SK-MEL-5 (cell line): ENCODE measurements at places on chromosomes 7 and 10. TPM values are rescaled to one million over a fixed set of nuclear protein-coding genes. Genes with fewer than 3 reads are reported as not detected.

DNA sequence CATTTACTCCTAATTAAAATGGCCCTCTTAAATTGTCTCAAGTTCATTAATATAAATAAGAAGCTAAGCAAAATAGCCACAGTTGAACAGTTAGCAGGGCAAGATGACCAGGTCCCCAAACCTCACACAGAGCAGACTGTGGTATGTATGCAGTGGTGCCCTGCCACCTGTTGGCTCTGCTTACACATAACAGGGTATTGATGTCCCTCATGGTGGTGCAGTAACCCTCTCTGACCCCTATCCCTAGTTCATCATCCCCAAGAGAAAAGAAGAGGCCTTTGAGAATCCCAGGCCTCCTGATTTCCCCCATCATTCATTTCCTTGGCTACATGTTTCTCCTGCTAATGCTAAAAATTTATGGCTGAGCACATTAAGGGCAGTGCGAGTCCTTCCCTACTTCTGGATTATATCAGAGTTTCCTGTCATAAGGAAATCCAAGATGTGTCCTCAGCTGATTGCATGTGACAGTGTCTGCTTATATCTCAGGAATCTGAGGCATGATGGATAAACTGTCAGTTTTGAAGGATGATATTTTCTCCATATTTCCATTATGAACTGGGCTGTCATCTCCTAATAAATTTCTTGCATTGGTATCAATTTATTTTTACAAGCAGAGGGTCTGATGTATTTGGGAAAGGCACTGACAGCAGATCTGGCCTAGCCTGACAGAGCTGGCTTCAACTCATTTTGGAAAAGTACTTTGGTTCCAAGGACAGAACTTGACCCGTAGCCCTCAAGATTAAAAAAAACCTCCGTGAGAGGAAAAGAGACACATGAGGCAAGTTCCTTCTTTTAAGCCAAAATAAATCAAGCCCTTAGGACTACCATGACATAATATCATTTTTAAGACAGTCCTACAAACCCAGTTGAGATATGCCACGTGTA is 880.6 kb downstream of the LRMDA start:
- DNase-seq = peak; percentile 53

GRCh38 chr10:67438605-67439304 is 257.2 kb downstream of the CTNNA3 start:
- no peak for DNase-seq

- DNase-seq = no peak
Observed at GRCh38 chr7:140322759-140323158, 75.6 kb downstream of the SLC37A3 start.

DNA sequence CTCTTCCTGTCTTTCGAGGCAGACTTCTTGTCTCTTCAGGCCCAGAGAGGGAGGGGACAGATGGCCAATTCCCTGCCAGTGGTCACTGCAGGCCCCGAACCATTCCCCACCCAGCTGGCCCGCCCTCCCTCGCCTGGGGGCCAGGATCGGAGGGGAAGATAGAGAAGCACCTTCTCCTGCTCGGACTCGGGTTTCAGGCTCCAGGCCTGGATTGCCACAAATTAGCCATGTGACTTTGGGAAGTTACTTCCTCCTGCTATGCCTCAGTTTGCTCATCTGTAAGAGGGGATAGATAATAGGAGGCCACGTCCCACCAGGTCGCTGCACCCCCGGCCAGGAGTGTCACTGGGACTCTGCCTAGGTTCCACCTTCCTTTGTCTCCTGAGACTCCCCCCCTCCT is 24.8 kb upstream of the PPP2R2D start:
- no peak for DNase-seq

Gene WNT8B
- total RNA-seq = not detected in 2 replicates

GRCh38 chr7:24981171-24981951 is 1.4 kb upstream of the OSBPL3 start:
- no peak for DNase-seq

Gene POLR2J2
- total RNA-seq = 2.4 and 2.5 TPM in 2 replicates

- no peak for DNase-seq
Observed at GRCh38 chr7:80783678-80784327, 135.0 kb downstream of the SEMA3C start.

Gene SPDYE2B
- total RNA-seq = not detected in 2 replicates

GRCh38 chr7:3039787-3040186 is 3.9 kb downstream of the CARD11 start:
- no peak for DNase-seq

GRCh38 chr7:137488038-137488437 is 144.5 kb upstream of the PTN start:
- DNase-seq = peak; percentile 41

Gene CHCHD3
- total RNA-seq = 264 and 287 TPM in 2 replicates

Gene ANKRD61
- total RNA-seq = 0.50 and 0.51 TPM in 2 replicates
